ENCODE measurements at places on chromosomes 1 and 21.
A peak's percentile ranks its signal among the peaks of the same experiment; 100 is the strongest.

DNA sequence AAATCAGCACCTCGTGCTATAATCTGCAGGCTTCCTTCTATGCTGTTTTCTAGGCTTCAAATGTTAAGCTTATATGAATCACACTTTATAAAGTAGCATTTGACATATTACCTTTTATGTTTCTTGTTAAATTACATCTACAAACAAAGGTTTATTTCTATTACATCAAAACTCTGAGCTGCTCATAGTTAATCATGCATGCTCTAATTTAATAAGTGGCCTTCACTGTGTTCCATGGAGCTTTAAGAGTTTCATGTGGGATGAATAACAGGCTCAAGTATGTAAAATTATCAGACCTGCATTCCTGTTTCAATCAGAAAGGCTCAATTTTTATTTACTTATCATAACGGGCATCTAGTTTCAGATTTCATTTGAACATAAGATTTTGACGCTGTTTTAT is 13.0 kb downstream of the SLC19A2 start:
- no peak for DNase-seq

GRCh38 chr1:218323568-218324225 is 21.4 kb upstream of the TGFB2 start:
- no peak for DNase-seq

DNA sequence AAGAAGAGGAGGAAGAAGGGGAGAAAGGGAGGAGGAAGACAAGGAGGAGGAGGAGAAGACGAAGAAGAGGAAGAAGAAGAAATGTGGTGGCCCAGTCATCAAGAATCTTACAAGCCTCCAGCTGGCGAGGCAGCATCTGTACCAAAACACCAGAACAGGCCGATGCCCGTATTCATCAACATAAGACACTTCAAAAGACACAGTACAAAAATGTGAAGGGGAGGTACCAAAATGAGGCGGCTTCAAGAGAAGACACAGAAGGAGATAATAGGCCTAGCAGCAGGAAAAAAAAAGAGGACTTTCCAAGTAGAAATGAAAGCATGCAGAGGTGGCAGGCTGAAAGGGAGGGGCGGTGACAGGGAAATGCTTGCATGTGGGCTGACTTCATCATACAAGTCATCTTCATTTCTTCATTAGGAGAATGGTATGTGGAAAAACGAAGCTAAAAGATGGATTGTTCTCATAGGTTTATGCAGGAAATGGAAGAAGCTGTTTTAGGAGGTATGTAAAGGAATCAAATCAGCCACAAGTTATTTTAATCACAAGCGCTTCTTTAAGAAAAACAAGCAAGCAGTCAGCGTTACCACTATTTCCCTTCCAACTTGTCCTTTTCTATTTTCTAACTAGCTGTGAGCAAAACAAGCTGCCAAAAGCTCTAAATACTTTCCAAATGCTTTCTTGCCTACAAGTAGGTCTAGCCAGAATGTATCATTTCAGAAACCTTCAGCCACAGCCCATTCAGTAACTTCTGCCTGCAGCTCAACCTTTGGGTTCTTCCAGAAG is 192.3 kb downstream of the SLC45A1 start:
- no peak for DNase-seq

GRCh38 chr1:22031214-22031962 is 21.1 kb upstream of the CDC42 start:
- DNase-seq, result no peak

- no peak for DNase-seq
These were observed 359.0 kb downstream of the ST6GALNAC3 start for GRCh38 chr1:76433526-76433925.

- DNase-seq, result peak; percentile 49
These were observed 1.1 kb upstream of the ADAMTS1 start for GRCh38 chr21:26846036-26846931.

GRCh38 chr1:46526691-46527291 is 24.7 kb downstream of the KNCN start:
- DNase-seq, result no peak

GRCh38 chr1:154730259-154730658 is 122.3 kb upstream of the ADAR start:
- DNase-seq, result no peak

- DNase-seq, result no peak
These were observed 12.6 kb downstream of the KIAA0040 start for GRCh38 chr1:175179837-175180590.

- DNase-seq, result no peak
These were observed 187.9 kb downstream of the LRRC7 start for GRCh38 chr1:69755647-69756046.

GRCh38 chr1:114108751-114109255 is 44.9 kb downstream of the SYT6 start:
- DNase-seq, result no peak

- DNase-seq, result no peak
These were observed 83.4 kb upstream of the FMN2 start for GRCh38 chr1:240008298-240008697.

DNA sequence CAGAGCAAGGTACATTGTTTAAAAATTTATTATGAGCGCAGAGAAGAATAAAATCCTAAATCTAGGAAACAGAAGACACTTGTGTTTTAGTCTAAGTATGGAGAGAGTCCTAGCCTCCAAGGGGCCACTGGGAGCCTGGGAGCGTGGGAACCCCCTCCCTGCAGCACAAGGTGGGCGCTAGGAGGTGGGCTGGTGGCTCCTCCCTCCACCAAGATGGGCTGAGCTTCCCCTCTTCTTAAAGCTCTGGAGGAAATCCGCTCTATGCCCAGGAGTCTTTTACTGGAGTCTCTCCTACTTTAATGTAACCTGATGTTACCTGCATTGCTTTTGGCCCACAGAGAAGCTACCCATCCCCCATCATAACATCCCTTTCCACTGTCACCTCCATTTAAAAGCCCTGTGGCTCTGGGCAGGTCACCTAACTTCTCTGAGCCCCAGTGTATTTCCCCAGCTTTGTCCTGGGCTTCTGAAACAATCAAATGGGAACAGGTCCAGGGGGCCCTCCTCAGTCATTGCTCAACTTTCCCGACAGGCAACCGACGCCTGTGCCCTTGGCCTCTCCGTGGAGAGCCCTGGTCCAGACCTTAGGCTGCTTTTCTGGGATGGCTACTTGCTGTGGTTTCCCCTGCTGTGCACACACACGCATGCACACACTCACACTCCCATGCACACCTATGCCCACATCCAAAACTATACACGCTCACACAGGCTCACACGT is 181.5 kb downstream of the NPHP4 start:
- no peak for DNase-seq

DNA sequence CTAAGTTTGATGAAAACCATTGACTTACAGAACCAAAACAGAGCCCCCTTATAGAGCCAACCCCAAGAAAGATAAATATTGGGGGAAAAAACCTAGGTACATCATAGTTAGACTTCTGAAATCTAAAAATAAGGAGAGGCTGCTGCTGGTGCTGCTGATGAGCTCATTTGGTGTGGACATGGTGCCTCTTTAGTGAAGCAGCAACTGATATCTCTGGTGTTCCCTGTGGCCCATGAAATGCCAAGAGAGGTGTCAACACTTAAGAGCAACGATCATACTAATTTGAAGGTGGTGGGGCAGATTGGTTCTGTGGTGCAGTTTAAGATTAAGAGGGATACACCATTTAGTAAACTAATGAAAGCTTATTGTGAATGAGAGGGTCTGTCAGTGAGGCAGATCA is 35.9 kb downstream of the ST3GAL3 start:
- DNase-seq, result no peak

- DNase-seq, result peak; percentile 87
These were observed 6.3 kb downstream of the TMEM234 start for GRCh38 chr1:32215629-32216480.

DNA sequence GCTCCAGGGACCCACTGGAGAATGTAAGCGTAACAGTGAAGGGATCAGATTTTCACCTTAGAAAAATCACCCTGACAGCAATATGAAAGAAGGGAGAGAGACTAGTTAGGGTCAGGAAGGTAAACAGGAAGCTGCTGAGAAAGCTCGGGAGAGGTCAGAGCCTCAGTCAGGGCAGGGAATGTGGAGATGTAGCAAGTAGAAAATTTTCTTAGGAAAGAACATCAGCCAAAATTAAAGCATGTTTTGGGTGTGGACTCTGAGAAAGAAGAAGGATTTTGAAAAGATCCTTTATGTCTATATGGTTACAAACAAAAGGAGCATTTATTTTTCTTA is 16.7 kb upstream of the ERICH3 start:
- no peak for DNase-seq

GRCh38 chr1:28190337-28190979 is 14.0 kb upstream of the PTAFR start:
- DNase-seq, result no peak

DNA sequence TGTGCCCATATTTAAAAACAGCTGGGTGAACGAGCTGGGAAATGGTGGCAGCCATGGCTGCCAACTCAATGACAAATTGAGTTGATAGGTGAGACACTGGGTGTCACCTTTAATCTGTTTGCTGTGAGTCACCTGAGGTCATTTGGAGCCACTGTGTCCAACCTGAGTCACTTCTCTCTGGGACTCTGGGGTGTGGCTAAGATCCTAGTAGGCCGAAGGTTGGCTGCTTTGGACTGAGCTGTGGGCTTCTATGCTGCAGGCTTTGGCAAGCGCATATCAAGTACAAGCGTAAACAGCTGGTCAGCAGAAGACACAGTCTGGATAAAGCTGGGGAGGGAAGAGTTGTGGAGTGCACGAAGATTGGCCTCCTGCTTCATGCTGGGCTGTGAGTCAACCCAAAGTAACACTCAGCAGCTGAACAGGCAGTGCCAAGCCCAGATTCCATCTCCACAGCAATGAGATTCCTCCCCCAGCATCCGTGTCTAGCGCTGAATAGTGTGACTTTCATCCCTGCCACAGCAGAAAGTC is 24.0 kb downstream of the TEX35 start:
- no peak for DNase-seq

DNA sequence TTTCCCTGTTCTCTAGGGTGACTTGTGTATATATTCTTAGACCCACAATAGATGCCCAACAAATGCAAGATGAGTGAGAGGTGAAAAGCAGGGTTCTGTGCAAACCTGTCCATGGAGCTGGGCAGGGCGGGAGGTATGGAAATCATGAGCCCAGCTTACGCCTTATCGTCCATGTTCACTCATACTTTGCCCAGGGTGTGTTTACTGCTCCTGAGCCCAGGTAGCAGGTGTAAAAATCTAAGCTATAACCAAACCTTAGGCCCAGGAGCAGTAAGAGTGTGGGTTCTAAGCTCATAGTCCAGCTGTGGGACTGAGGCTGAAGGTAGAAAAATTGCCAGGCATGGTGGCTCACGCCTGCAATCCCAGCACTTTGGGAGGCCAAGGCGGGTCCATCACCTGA is 48.1 kb downstream of the CACNA1E start:
- DNase-seq, result no peak

DNA sequence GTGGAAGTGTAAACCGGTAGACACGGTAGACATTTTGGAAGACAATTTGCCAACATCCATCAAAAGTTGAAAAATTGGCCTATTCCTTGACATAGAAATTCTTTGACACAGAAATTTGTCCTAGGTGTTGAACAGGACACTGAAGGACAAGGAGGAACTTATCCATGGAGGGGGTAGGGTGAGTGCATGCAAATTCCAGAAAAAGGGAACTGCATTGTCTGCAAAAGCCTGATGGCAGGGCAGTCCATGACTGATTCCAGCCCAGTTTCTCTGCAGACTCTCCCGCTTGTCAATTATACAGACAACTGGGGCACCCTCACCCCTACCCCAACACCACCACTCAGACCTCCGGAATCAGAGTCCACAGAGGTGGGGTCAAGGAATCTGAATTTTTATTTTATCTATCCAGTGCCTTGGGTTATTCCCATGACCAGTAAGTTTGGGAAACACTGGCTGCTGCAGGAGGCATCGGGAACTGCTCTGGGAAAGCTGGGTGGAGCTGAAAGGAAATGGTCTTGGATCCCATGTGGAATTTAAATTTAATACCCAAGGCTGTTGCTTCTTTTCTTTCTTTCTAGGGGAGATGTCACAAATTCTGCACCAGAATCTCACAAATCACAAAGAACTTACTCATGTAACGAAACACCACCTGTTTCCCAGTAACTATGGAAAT is 103.3 kb upstream of the SLC45A1 start:
- DNase-seq, result no peak

- no peak for DNase-seq
These were observed 15.9 kb downstream of the SMIM12 start for GRCh38 chr1:34843392-34844251.

DNA sequence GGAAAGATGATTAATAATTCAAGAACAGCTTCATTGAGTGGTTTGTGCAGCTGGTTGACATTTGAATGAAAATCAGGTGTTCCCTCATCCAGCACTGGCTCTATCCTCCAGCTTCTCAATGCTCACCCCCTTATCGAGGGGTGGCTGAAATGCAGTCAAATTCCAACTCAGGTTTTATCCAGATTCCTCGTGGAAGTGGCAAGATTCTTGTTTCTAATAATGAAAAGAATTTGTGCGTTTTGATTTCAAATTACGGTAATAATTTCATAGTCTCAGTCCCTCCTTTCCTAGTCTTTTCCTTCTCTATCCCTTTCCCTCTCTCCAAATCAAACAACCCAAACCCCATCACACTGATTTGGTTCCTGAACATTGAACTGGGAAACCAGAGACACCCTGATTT is 3.1 kb downstream of the CNIH3 start:
- DNase-seq, result no peak

- DNase-seq, result peak; percentile 56
These were observed 103.3 kb downstream of the RABGAP1L start for GRCh38 chr1:174262349-174263241.

DNA sequence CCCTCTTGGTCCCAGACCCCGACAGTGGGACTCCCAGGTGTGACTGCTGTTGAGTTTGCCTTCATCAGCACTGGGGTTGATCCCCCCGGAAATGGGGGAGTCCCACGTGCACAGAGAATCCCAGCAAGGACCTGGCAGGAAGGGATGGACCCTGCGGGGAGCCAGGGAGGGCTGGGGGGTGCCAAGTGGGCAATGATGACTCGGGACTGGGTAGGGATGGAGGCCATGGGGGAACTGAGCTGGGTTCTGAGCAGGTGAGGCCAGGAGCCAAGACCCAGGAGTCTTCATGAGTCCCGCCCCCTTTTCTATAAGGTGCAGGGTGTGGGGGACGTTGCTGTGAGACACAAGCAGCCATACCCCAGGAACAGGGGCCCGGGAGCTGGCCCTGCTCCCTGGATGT is 103.8 kb downstream of the CRYAA start:
- DNase-seq, result no peak

DNA sequence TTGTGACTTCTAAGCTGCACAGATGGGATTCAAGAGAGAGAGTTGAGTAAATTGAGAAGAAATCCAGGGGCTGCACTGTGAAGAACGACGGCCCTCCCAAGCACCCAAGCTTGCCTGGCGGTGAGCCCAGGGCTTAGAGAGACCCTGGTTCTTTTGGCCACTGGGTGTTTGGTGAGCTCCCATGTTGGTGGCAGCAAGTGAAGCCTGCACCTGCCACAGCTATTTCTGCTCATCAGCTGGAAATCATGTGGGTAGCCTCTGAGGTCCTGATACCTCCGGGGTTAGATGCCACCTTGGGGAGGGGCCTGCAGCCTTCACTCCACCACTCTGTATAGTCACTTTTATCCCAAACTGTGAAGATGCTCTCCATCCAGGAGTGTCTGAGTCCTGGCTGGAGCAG is 6.2 kb upstream of the BTG2 start:
- no peak for DNase-seq

GRCh38 chr1:44002606-44003157 is 11.3 kb downstream of the CCDC24 start:
- peak; percentile 23 for DNase-seq
